ENCODE measurements at places on chromosomes 3 and 15.

- DNase-seq = no peak
Measured at GRCh38 chr15:60614862-60615771, 136.2 kb upstream of the ICE2 start.

DNA sequence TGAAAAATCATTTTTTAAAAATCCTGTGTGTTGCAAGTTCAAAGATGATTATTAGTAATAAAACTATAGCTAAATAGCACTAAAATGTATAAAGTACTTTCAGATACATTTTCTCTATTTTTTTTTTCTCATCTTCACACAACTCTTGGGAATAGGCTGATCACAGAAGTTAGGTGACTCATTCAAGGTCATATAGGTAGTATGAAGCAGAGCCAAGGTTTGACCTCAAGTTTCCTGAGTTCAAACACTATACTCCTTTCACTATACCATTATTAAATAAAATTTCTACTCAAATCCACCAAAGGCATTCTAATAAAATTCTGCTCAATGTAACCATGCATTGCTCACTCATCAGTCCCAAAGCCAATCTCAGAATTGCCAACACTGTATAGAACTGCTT, 21.3 kb downstream of the FRMD5 start:
- no peak for DNase-seq

GRCh38 chr3:187737368-187738070, 7.7 kb downstream of the BCL6 start:
- peak; percentile 70 for DNase-seq

DNA sequence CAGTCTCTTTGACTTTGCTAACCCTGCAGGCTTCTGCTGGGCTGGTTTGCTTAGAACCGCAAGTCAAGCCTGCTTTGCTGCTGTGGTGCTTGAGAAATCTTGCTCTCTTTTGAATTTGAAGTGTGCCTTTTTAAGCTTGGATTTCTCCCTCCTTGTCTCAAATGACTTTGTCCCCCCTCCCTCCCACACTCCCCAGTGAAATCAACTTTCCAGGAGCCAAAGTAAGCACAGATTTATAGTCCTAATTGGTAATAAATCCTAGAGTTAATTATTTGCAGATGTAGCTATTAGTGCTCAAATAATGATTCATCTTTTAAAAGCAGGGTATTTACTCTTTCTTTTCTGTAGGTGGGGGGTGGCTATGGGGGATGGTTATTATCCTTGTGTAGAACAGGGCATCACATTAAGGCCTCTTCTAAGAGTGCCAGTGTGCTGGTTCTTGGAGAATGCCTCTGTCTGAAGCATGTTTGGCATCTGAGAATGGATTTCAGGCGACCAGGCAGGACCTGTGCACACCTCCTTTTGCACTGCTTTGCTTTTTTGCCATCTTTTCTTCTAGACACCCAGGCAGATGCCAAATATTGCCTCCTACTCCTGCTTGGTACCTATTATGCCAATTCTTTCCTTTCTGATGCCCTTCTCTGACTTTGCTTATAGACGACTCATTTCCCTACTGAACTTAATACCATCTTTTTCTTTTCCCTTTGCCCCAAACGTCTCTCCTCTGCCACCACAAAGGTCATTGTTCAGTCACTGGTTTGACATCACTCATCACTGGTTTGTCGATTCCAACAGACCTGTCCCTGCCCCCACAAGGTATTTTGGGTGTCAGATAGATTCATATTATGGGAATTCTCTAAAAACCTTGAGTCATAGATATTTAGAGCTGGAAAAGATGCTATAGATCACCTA, 50.7 kb downstream of the CLDN11 start:
- no peak for DNase-seq

- DNase-seq = no peak
Measured at GRCh38 chr15:55513152-55513551, 5.1 kb upstream of the DNAAF4 start.

DNA sequence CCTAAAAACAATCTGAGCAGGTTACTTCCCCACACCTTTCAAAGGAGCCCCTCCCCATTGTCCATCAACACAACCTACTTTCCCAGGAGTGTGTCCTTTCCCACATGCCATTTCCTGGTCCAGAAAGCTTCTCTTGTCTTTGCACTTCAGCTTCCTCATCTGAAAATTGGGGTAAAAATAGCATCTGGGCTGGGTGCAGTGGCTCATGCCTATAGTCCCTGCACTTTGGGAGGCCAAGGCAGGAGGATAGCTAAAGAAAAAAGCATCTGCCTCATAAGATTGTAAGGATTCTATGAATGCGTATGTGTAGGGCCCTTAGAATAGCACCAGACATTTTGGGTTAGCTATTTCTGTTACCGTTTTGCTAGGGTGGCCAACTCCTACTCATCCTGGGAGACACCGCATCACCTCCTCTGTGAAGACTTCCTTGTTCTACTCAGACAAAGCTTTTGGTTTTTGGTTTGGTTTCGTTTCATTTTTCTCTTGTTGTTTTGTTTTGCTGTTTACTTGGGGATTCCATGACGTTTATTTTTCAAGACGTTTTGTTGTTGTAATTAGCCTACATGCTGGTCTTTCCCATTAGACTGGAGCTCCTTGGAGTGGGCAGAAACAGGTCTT, 224.4 kb upstream of the TLE3 start:
- DNase-seq = no peak

DNA sequence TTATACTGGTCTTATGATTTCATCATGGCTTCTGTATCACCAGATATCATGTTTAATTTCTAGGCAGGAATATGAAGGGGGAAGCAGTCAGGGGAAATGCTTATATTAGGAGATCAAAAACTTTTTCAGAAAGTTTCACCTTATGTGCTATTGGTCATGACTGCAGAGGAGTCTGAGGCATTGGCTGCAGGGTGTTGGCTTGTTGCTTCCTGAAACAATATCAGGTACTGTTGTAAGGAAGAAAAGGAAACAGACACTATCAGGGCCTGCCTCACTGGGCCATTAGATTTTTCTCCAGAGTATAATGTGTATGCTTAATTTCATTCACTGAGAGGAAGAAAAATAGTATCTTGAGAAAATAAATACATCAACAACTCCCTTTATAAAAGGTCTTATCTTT, 34.7 kb downstream of the LEKR1 start:
- DNase-seq = no peak

GRCh38 chr3:79215286-79215685, 552.5 kb downstream of the ROBO1 start:
- DNase-seq = no peak

- DNase-seq = no peak
Measured at GRCh38 chr3:71451812-71452211, 131.7 kb downstream of the FOXP1 start.

GRCh38 chr3:13553686-13554085, 4.8 kb downstream of the FBLN2 start:
- no peak for DNase-seq

- no peak for DNase-seq
Measured at GRCh38 chr3:159947220-159947619, 41.4 kb upstream of the IL12A start.

DNA sequence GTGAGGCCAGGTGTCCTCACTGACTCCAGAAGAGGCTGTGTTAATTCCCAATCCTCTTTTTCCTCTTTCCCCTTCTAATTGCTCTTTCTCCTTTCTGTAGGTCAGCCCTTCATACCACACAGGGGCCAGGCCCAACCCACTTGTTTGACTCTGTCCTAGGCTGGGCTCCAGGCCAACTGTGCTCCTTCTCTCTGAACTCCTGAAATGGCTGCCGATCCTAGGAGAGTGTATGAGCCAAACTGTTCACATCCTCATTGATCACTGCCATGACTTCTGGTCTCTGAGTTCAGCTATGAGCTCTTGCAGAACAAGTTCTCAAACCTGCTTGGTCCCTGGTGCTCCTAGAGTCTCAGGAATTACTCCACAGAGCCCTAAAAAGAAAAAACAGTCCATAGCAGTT, 145.1 kb downstream of the VGLL4 start:
- no peak for DNase-seq

GRCh38 chr3:107450254-107450893, 72.4 kb upstream of the BBX start:
- no peak for DNase-seq

GRCh38 chr15:76174654-76175053, 114.9 kb downstream of the TMEM266 start:
- no peak for DNase-seq

DNA sequence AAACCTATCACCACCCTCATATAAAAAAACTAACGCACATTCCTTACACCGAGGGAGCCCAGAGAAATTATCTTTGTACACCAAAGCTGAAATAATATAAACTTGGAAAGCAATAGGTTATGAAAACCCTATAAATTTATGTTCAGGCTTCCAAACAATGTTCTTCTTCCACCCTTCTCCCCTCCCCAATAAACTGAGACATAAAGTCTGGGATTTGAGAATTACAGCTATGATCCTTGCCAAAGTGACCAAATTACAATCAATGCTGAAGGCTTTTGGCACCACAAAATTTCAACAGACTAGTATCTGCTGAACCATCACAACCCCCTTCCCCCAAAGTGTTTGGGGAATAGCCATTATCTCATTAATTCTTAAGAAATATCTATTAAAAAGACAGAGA, 237.8 kb downstream of the FMN1 start:
- DNase-seq = no peak

- peak; percentile 47 for DNase-seq
Measured at GRCh38 chr3:18098960-18099587, 326.1 kb downstream of the SATB1 start.

DNA sequence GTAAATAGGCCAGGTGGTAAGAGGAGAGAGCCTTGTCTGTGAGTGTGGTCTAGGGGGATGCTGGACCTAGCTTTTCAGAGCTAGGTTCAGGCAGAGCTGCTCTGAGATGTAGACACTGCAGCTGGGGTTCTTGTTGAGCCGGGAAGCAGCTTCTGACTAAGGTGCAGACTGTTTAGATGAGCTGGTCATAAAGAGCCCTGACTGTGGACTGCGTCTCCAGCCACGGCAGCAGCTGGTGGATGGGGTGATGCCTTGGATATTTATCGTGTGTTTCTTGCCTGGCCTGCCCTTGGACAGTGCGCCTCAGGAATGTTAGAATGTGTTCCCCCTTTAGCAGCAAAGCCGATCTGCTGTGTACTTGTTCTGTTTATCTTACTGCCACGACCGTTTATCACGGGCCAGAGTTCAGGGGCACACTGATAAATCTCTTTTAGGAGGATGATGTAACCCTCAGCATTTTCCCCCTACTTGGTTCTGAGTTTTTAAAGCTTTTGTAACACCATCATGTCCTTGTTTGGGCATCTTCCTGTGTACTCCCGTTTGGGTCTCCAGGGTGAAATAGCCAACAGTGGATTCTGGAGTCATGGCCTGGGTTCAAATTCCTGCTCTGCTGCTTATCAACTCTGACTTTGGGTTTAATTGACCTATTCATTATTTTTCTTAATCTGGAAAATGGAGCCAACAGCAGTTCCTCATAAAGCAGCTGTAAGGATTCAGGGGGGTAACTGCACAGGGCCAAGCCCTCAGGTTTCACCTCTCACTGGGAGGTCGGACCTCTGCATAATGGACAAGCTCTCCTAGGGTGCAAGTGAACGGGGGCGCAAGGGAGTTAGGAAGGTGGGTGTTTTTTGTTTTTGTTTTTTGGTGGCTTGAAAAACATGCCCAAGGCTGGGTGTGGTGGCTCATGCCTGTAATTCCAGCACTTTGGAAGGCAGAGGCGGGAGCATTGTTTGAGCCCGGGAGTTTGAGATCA, 51.4 kb downstream of the FLNB start:
- DNase-seq = no peak

DNA sequence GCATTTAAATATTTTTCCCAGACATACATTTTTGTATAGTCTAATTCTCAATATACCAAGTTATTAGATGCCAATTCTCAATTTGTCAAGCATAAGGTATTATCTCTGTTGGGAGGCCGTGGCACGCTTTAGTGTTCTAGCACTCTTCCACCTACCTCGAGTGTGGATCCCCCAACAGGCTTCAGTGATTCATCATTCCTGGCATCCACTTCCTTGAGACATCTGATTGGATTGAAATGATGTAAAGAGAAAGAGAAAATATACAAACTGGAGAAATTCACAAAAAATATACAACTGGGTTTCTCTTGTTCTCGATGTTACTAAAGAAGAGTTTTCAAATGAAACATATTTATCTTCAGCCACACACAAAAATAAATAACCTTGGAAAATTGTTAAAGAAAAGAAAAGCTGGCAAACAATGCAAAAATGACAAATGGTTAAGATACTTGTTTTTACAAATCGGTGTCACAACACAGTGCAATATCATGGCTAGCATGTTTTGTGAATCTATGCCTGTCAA, 218.0 kb upstream of the CDIN1 start:
- no peak for DNase-seq

DNA sequence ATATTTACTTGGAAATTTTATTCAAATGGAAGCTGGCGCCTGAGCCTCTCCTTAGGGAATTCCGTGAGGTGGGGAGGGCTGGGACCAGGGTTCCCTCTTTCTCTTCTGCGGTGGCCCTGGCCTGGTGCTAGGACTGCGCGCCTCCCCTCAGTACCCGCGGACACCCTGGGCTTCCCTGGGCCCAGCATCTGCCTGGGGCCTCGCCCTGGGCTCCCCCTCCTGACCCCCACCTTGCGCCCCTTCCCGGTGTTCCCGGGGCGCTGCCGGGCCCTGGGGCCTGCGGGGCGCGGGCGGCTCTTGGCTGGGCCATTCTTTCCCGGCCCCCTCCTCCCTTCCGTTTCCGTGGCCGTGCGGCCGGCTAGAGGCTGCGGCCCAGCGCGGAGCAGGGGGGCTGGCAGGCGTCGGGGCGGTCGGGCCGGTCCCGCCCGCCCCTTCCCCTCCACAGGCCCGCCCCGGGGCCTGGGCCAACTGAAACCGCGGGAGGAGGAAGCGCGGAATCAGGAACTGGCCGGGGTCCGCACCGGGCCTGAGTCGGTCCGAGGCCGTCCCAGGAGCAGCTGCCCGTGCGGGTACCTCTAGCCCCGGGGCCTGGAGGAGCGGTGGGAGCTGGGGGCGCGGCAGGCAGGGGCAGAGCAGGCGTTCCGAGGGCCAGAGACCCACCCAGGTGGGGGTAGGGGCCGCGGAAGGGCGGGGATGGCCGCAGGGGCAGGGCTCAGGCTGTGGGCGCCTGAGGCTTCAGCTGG, at the start of gene FES:
FES (plus strand) TSS at position 529 of the 743 bp plus-strand sequence. CDS start 542 bp downstream, outside the sequence.
- DNase-seq = no peak

- DNase-seq = no peak
Measured at GRCh38 chr3:190097025-190097424, 23.7 kb downstream of the P3H2 start.

DNA sequence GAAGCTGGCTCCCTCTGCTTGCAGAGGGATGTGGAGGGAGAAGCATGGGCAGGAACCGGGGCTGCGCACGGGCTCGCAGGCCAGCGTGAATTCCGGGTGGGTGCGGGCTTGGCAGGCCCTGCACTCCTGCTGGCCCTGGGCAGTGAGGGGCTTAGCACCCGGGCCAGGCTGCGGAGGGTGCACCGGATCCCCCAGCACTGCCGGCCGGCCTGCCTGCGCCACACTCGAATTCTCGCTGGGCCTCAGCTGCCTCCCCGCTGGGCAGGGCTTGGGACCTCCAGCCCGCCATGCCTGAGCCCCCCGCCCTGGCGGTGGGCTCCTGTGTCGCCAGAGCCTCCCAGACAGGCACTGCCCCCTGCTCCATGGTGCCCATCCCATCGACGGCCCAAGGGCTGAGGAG, 47.6 kb upstream of the SPATA12 start:
- no peak for DNase-seq

DNA sequence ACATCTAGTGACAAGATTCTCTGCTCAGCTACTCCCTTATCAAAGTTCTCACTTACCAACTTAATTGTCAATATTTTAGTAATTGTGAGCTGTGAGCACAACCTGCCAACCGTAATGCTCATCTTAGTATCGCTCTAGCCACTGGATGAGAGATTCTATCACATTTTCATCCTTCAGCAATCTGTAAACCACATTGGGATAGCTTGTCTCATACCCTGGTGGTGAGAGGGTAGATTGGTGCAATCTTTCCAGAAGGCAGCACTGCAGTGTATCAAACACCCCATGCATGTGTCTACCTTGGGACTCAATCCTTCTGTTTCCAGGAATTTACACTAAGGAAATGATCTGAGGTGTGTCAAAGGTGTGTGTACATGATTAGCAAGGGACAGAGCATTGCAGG, 18.9 kb upstream of the ATP8B4 start:
- peak; percentile 37 for DNase-seq

Measured in activated CD4-positive, alpha-beta T cell treated with anti-CD3 and anti-CD28 coated beads, Interleukin-2, Interleukin-6, amounts not matched to agents 100 ng/mL and 50 ng/mL, durations not matched to agents 16 hours and 8 hours (primary cell).